Ammon's horn (tissue), 1 donor: ENCODE measurements at places on chromosomes 1 and 21.

GRCh38 chr1:29272147-29272907, 36.0 kb downstream of the PTPRU start:
- DNase-seq = no peak

DNA sequence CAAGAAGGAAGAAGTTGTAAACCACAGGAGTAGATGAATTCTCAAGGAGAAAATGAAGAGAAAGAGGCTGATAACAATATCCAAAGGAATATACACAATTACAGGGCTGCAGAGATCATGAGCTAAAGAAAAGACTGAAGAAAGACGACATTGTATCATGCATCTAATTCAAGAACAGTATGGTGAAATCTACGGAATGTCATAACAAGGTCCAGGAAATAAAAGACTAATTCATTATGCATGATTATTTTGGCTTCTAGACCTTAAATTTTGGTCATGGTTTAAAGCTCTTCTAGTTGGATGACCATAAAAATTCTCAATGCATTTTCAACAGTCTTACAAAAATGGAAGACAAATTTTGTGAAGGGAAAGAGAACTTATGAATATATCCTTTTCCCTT, 71.7 kb downstream of the SH3GLB1 start:
- no peak for DNase-seq

- no peak for DNase-seq
Observed at GRCh38 chr1:162204129-162204822, 134.8 kb downstream of the NOS1AP start.

DNA sequence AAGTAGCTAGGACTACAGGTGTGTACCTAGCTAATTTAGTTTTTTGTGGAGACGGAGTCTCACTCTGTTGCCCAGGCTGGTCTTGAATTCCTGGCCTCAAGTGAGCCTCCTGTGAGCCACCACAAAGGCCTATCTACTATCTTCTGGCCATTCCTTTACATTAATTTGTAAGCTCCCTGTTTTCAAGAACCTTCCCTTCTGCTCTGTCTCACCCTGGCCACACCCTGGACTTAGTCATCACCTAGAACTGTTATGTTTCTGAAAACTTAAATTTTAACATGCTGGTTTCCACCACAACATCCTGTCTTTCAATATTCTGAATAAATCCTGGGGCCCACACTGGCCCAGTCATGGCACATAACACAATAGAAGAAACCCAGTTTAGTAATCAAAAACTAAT, 4.9 kb upstream of the B4GALT3 start:
- no peak for DNase-seq

DNA sequence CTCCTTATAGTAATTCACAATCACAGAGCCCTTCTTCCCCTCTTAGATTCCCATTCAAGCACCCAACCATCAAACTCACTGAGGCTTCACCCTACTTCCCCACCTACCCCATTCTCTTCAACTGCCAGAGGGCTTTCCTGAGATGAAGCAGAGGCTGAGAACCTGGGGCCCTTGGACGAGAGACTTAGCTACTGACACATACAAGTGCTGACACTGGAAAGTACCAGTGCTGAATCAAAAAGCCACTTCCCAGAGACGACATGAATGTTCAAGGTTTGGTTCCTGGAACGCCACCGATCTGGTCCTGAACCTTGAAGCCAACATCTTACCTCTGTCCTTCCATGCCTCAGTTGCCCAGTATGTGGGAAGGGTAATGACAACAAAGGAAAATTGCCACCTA, 16.6 kb upstream of the RAP1A start:
- DNase-seq = no peak

DNA sequence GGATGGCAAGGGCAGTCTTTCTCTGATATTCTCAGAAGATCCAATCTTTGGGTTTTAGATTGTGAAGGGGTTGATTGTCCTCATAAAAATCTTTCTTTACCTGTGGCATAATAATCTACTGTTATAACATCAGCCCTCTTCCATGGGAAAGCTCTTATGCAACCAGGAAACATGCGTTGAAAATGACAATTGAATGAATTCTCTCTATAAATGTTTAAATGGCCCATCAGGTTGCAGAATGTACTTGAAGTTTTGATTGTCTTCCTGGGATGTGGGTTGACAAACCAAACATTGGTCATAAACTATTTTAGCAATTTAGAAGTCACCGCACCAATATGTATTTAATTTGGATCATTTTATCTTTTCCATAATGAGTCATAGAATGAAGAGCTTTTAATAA, 31.7 kb upstream of the ITLN1 start:
- no peak for DNase-seq

GRCh38 chr1:21547876-21548275, 38.7 kb downstream of the ALPL start:
- peak; percentile 59 for DNase-seq

GRCh38 chr1:28110555-28110954, 22.1 kb upstream of the EYA3 start:
- no peak for DNase-seq

DNA sequence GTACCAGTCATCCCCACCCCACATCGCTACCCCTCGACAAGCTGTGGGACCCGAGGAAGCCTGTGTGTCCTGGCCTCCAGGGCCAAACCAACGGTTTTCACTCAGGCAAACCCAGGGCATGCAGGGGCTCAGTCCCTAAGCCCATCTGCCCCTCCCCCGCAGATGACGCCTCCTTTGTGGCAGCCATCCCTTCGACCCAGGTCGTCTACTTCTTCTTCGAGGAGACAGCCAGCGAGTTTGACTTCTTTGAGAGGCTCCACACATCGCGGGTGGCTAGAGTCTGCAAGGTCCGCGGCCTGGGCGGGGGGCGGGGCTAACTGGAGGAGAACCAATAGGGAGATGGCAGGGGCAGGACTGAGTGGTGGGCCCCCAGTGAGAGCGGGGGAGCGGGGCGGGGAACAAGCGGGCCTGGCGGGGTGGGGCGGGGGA, 7.4 kb downstream of the SEMA4A start:
- peak; percentile 88 for DNase-seq

DNA sequence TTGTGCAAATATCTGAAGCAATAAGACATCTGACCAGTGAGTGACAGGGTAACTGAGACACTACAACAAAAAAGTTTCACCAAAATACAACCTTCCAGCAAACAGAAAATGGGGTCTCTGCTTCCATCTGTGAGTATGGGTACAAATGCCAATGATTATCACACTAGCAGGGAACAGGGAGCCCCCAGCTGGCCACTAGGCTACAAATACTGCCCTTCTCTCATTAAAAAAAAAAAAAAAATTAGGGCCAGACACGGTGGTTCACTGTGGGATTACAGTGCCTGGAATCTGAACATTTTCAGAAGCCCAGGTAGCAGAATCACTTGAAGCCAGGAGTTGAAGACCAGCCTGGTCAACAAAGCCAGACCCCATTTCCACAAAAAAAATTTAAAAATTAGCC, 48.4 kb upstream of the EDARADD start:
- DNase-seq = no peak

GRCh38 chr1:168932539-168932938, 174.0 kb upstream of the ATP1B1 start:
- DNase-seq = no peak

DNA sequence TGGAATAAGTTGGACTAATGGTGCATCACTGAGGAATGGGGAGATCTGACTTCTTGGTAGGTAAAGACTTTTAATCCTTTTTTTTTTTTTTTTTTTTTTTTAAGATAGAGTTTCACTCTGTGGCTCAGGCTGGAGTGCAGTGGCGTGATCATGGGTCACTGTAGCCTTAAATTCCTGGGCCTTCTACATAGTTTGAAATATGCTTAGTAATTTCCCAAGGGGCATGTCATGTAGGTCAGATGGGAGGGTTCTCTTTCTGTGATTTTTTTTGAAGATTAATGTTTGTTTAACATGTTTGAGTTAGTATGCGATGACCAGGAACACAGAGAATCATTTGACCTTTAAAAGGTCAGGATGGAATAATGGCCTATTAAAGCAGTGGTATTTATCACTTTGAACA, 129.1 kb downstream of the S1PR1 start:
- no peak for DNase-seq
